ENCODE measurements at places on chromosomes 2 and 18. TPM values are rescaled to one million over a fixed set of nuclear protein-coding genes. Genes with fewer than 3 reads are reported as not detected.

The SKA1 gene
- total RNA-seq = 18.0 TPM

The PRKCE gene
- 46.5 TPM for total RNA-seq

The UCN gene
- 0.37 TPM for total RNA-seq

The TMEM169 gene
- total RNA-seq = 0.85 TPM

The RAB31 gene
- 27.2 TPM for total RNA-seq

- DNase-seq = no peak
Measured at GRCh38 chr2:36857713-36858112, 108.6 kb downstream of the STRN start.

DNA sequence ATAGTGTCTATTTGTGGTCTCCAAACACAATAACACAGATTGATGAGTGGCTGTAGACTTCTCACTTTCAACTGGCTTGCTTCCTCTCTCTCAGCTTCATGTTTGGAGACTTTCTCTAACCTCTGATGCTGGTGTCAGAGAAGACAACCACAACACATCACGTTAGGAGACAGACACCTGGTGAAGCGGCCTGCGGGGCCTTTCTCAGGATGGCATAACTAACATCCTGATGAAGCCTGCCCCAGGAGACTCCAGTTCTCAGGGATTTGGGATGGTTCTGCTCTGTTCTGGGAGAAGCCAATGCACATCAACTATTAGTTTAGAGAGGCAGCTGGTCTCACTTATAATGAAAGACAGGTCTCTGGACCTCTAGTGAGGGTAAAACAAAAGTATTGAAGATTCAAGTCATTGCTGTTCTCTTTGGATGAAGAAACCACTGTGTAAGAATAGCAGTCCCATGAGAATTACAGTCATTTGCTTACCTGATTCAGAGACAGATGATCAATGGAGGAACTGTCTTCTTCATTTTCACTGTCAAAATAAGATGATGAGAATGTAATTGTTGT, 2.0 kb downstream of the IL1A start:
- no peak for DNase-seq

DNA sequence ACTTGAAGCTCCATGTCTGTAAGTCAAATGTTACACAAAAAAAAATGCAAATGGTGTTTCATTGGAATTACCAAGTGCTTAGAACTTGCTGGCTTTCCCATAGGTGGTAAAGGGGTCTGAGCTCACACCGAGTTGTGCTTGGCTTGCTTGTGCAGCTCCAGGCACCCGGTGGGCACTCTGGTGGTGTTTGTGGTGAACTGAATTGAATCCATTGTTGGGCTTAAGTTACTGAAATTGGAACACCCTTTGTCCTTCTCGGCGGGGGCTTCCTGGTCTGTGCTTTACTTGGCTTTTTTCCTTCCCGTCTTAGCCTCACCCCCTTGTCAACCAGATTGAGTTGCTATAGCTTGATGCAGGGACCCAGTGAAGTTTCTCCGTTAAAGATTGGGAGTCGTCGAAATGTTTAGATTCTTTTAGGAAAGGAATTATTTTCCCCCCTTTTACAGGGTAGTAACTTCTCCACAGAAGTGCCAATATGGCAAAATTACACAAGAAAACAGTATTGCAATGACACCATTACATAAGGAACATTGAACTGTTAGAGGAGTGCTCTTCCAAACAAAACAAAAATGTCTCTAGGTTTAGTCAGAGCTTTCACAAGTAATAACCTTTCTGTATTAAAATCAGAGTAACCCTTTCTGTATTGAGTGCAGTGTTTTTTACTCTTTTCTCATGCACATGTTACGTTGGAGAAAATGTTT, 97.9 kb upstream of the IL1R2 start:
- DNase-seq = no peak

DNA sequence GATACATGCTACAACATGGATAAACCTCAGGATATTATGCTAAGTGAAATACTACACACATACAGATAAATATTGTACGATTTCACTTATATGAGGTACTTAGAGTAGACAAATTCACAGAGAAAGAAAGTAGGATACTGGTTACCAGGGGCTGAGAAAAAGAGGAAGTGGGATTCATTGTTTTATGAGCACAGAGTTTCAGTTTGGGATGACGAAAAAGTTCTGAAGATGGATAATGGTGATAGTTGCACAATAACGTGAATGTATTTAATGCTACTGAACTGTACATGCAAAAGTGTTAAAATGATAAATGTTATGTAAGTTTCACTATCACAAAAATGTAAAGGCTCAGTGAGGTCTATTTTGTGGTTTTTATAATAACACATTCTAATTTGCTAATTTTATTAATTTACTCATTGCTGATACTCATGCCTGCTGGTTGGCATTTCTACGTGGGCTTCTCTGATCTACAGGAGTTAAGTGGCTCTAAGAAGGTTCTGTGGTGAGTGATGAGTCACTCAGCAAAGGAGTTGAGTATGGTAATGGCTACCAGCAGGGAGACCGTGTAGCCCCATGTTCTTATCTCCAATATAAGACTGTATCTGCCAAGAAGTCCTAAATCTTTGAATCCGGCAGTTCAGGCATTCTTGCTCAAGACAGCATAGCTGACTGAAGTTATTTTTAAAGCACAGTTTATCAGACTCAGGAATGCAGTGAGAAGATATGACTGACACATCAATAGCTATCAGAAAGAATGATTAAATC, 41.1 kb downstream of the UPP2 start:
- no peak for DNase-seq

GRCh38 chr2:205010196-205010595, 464.9 kb downstream of the PARD3B start:
- no peak for DNase-seq

GRCh38 chr2:3585261-3586109, 9.4 kb upstream of the COLEC11 start:
- peak; percentile 68 for DNase-seq

- no peak for DNase-seq
Measured at GRCh38 chr18:29104671-29105070, 927.7 kb upstream of the CDH2 start.

Data from dermis blood vessel endothelial cell (primary cell).